Pulmonary artery endothelial cell (primary cell): ENCODE measurements at places on chromosomes 5 and 9. TPM values are rescaled to one million over a fixed set of nuclear protein-coding genes. Genes with fewer than 3 reads are reported as not detected.

TMEM174 gene
- total RNA-seq: 0.07 TPM in 1 of 2 replicates, not detected in the other

LRRC19 gene
- total RNA-seq: not detected in 2 replicates

ARPC5L gene
- 26.2 and 28.7 TPM in 2 replicates for total RNA-seq

ENHO gene
- 0.07 TPM in 1 of 2 replicates, not detected in the other for total RNA-seq

CDH9 gene
- total RNA-seq: not detected in 2 replicates

GABRA1 gene
- not detected in 2 replicates for total RNA-seq

PPP2R2B gene
- not detected in 2 replicates for total RNA-seq

PRSS3 gene
- total RNA-seq: 20.3 and 30.8 TPM in 2 replicates

OCLN gene
- total RNA-seq: 14.0 and 36.5 TPM in 2 replicates

C5orf52 gene
- not detected in 2 replicates for total RNA-seq

FANCC gene
- 5.1 and 6.7 TPM in 2 replicates for total RNA-seq

SPINK13 gene
- not detected in 2 replicates for total RNA-seq

FOXD4 gene
- 0.13 and 0.14 TPM in 2 replicates for total RNA-seq

PCDHA9 gene
- total RNA-seq: 0.04 TPM in 1 of 2 replicates, not detected in the other

PCDHB6 gene
- 0.04 and 0.07 TPM in 2 replicates for total RNA-seq

RIGI gene
- 20.8 and 37.1 TPM in 2 replicates for total RNA-seq

DRD1 gene
- not detected in 2 replicates for total RNA-seq

UNC5A gene
- total RNA-seq: 0.42 and 1.6 TPM in 2 replicates

CCDC112 gene
- 6.4 and 6.6 TPM in 2 replicates for total RNA-seq

PRUNE2 gene
- total RNA-seq: 8.4 and 21.2 TPM in 2 replicates

ARL10 gene
- 6.7 and 9.2 TPM in 2 replicates for total RNA-seq

SLC2A6 gene
- total RNA-seq: 36.0 and 42.3 TPM in 2 replicates

QRFP gene
- total RNA-seq: not detected in 2 replicates

LCN10 gene
- total RNA-seq: under 0.01 TPM in 1 of 2 replicates, not detected in the other

AQP3 gene
- 0.20 and 0.78 TPM in 2 replicates for total RNA-seq
